ENCODE measurements at places on chromosomes 16 and 17. TPM values are rescaled to one million over a fixed set of nuclear protein-coding genes. Genes with fewer than 3 reads are reported as not detected.
A peak's percentile ranks its signal among the peaks of the same experiment; 100 is the strongest.

- H3K36me3 ChIP-seq = peaks cover 3% of the 10 kb centered on the region
- peaks cover 2% of the 10 kb centered on the region for H3K4me1 ChIP-seq
- H3K27me3 ChIP-seq = no peaks in the 10 kb centered on the region
- no peak overlapping the region for H3K4me3 ChIP-seq
- H3K27ac ChIP-seq = no peak overlapping the region
These were observed 3.4 kb upstream of the SSH2 start for GRCh38 chr17:29933379-29933778.

DNA sequence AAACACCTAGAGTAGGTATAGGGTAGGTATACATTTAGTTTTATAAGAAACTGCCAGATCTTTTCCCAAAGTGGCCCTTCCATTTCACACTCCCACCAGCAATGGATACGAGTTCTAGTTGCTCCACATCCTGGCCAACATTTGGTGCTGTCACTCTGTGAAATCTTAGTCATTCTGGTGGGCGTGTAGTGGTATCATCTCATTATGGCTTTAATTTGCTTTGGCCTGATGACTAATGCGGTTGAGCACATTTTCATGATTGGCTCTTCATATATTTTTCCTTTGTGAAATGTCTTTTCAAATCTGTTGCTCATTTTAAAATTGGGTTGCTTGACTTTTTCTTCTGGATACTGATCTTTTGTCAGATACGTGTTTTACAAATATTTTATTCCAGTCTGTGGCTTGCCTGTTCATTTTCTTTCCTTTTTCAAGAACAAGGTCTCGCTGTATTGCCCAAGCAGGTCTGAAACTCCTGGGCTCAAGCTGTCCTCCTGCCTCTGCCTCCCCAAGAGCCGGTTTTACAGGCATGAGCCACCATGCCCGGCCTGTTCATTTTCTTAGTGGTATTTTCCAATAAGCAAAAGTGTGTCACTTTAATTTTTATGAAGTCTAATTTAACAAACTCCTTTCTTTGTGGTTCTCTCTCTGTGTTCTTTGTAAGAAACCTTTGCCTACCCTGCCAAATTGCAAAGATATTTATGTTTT, 192.4 kb downstream of the SEC14L1 start:
- peak; percentile 67 for DNase-seq
- no peaks in the 10 kb centered on the region for H3K27me3 ChIP-seq
- H3K4me1 ChIP-seq = peaks cover 41% of the 10 kb centered on the region
- peak overlapping the region; percentile 64 for H3K4me3 ChIP-seq
- H3K36me3 ChIP-seq = peaks cover 3% of the 10 kb centered on the region

DNA sequence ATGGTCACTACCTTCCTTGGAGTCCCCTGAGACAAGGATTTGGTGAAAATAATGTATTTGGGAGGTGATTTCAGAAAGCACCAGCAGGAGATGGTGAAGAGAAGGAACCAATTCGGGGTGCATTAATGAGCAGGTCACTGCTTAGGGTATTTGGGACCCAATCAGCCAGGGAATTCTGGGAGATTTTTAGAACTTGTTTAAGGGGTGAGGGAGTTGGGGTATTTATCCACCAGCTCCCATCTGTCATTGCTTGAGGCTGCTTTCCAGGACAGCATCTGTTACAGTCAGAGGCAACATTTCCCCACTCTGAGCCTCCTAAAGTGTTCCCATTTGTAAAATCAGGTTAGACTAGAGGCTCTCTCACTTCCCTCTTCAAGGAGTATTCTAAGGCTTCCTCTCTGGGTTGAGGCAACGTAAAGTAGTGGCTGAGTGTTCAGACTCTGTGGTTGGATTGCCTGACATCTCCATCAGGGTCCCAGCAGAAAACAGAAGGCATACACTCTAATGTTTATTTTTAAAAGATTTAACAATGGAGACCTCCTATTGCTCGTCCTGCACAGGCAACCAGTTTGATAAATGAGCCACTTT, 60.9 kb downstream of the CLEC19A start:
- H3K4me1 ChIP-seq = no peaks in the 10 kb centered on the region
- peaks cover 15% of the 10 kb centered on the region for H3K27me3 ChIP-seq
- H3K27ac ChIP-seq = no peak overlapping the region
- DNase-seq = no peak
- H3K36me3 ChIP-seq = no peaks in the 10 kb centered on the region

Gene USP22
- 124 TPM for total RNA-seq

Gene BRIP1
- total RNA-seq = 15.8 TPM

GRCh38 chr16:25553711-25554436, 137.9 kb upstream of the HS3ST4 start:
- H3K36me3 ChIP-seq = no peaks in the 10 kb centered on the region
- H3K4me1 ChIP-seq = no peaks in the 10 kb centered on the region
- DNase-seq = no peak
- H3K27ac ChIP-seq = no peak overlapping the region

DNA sequence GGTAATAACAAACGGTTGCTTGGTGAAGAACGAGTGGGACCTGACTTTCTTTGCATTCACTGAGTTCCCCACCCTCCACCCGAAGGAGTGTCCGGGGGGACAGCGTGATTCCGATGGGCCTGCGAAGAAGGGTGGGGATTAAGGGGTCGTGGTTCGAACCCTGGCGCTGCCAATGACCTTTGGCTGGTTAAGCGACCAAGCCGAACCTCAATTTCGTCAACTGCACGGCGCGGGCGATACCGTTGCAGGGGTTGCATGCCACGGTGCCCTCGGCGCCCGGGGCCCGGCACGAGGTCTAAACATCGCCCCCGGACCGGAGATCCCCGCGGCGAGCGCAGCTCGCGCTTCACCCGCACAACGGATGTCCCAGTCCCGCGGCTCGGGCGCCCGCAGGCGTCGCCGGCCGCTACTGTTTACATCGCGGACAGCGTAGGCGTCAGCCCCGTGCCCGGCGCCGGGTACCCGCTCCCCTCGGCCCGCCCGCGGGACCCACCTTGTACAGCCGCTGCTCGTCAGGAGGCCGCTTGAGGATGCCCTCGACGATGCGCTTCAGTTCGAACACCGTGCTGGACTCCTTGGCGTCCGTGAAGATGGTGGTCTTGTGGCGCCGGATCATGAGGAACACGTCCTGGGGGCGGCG, 460 bp downstream of the ELOB start:
- peak overlapping the region; percentile 94 for H3K4me3 ChIP-seq
- peak overlapping the region; percentile 89 for H3K27ac ChIP-seq
- H3K36me3 ChIP-seq = peaks cover 15% of the 10 kb centered on the region
- peak; percentile 63 for DNase-seq

GRCh38 chr17:73261952-73262675, 434 bp upstream of the CPSF4L start:
- H3K27me3 ChIP-seq = no peaks in the 10 kb centered on the region
- H3K4me1 ChIP-seq = no peaks in the 10 kb centered on the region
- no peak for DNase-seq
- no peak overlapping the region for H3K27ac ChIP-seq
- no peaks in the 10 kb centered on the region for H3K36me3 ChIP-seq

DNA sequence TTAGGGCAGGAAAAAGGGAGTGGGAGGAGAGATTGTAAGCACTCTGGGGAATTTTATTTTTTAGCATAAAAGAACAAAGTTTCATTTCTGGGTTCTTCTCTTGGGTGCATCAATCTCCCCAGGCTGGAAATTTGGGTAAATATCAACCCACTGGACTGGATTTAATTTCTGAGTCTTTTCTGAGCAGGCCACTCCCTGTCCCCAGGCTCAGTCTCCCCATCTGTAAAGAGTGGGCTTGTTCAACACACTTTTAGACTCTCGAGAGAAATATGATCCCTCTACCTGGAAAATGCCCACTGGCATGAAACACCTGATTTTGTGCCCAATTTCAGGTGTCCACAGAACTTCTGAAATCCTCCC, 617 bp upstream of the VTN start:
- H3K36me3 ChIP-seq = no peaks in the 10 kb centered on the region
- no peaks in the 10 kb centered on the region for H3K27me3 ChIP-seq
- H3K27ac ChIP-seq = no peak overlapping the region
- peak overlapping the region; percentile 79 for H3K4me3 ChIP-seq

GRCh38 chr17:61396586-61397085, 3.0 kb upstream of the TBX2 start:
- DNase-seq = no peak
- H3K4me3 ChIP-seq = no peak overlapping the region
- no peak overlapping the region for H3K27ac ChIP-seq
- H3K27me3 ChIP-seq = peaks cover 42% of the 10 kb centered on the region
- H3K36me3 ChIP-seq = no peaks in the 10 kb centered on the region
- peaks cover 20% of the 10 kb centered on the region for H3K4me1 ChIP-seq

GRCh38 chr16:82010649-82011048, 621 bp downstream of the SDR42E1 start:
- H3K27ac ChIP-seq = peak overlapping the region; percentile 84
- H3K4me1 ChIP-seq = peaks cover 19% of the 10 kb centered on the region

GRCh38 chr17:3770466-3770865, 30.5 kb downstream of the ITGAE start:
- H3K36me3 ChIP-seq = no peaks in the 10 kb centered on the region
- H3K4me3 ChIP-seq = no peak overlapping the region
- H3K27me3 ChIP-seq = peaks cover 2% of the 10 kb centered on the region
- H3K27ac ChIP-seq = no peak overlapping the region

- H3K4me1 ChIP-seq = peaks cover 82% of the 10 kb centered on the region
- peak overlapping the region; percentile 82 for H3K27ac ChIP-seq
- DNase-seq = peak; percentile 76
- H3K27me3 ChIP-seq = no peaks in the 10 kb centered on the region
- peaks cover 5% of the 10 kb centered on the region for H3K36me3 ChIP-seq
- peak overlapping the region; percentile 36 for H3K4me3 ChIP-seq
These were observed 57.0 kb downstream of the PITPNC1 start for GRCh38 chr17:67434061-67434525.

GRCh38 chr16:65316808-65317207, 194.9 kb upstream of the CDH11 start:
- DNase-seq = no peak
- no peaks in the 10 kb centered on the region for H3K36me3 ChIP-seq
- H3K27me3 ChIP-seq = no peaks in the 10 kb centered on the region

Data from activated CD4-positive, alpha-beta memory T cell treated with anti-CD3 and anti-CD28 coated beads for 36 hours (primary cell).